ENCODE measurements at places on chromosomes 5 and 9.

DNA sequence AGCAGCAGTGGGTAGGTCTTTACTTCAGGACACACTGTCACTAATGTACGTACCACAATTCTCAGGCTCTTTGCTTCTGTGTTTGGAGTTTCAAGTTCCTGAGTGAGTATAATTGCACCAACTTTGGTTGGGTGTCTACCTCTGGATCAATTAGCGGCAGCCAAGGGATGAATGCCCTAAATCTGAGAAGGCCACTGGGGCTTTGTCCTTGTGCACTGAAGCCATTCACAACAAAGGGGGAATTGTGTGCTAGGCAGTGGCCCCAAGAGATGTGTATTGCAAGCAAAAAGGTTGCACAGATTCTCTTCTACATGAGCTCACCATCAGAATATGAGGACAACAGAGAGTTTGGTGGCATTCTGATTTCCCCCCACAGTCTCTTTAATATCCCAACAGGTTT lies 3.9 kb upstream of the PHF24 start:
- no peak for DNase-seq

- DNase-seq = no peak
Measured at GRCh38 chr5:159198063-159199036, 11.0 kb downstream of the RNF145 start.

DNA sequence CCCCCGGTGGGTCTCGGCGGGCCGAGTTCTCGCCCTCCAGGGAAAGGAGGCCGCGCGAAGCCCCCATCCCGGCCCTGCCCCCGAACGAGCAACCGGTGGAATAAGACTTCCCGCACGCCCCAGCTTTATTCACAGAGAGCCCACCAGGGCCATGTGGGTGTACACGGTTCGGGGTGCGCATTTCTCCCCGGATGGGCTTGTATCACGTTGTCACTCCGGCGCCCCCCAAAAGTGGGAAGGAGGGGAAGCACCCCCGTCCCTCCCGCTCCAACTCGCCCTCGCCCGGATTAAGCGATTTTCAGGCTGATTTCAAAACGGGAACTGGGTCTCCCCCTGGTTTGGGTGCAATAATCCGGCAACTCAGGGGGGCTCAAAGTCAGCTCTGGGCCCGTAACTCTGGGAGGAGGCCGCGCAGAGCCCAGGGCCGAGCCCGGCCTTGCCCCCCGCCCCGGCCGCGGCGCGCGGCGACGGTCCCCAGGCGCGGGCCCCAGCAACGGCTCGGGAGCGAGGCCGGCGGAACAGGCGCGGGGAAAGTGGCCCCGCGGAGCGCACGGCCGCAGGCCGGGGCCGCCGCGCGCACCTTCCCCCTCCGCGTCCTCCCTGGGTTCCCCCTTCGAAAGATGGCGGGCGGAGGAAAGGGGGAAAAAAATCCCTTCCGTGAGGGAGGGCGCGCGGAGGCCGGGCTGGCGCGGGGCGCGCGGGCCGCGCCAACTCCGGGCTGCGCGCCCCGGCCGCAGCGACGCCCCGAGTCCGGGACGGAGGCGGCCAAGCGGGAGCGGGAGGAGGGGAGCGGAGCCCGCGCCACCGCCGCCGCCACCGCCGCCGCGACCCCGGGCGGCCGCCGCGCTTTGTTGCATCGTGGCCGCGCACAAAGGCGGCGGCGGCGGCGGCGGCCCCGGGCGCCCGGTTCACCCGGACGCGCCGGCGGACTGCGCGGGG lies 644 bp downstream of the BRD3 start:
- DNase-seq = no peak

GRCh38 chr9:28255174-28255573 lies 681.9 kb upstream of the C9orf72 start:
- DNase-seq = no peak

DNA sequence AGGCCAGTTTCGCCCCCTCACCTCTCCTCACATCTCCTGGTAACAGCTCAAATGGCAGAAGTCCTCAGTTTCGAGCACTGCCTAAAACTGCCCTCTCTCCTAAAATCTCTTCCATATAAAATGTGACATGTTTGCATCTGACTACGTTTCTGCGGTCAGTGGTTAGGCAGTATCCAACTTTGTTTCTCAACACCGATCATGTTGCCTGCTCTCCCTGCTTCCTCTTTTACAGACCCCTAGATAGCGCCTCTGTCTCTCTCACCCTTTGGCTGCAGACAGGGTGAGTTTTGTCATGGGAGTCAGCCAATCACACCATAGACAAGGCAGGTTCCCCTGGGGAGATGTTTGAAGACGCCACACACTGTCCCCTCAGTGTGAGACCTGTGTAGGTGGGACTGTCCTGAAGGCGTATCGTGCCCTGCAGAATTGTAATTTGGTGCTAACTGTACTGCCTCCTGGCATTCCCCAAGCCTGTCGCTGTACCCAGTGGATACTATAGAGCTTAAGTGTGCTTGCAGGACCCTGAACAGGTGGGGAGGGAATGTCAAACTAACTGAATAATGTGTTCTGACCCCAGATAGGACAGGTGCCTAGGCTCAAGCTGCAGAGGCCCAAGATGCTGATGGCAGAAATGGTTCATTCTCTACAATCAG lies 1.1 kb downstream of the HEXB start:
- DNase-seq = no peak

DNA sequence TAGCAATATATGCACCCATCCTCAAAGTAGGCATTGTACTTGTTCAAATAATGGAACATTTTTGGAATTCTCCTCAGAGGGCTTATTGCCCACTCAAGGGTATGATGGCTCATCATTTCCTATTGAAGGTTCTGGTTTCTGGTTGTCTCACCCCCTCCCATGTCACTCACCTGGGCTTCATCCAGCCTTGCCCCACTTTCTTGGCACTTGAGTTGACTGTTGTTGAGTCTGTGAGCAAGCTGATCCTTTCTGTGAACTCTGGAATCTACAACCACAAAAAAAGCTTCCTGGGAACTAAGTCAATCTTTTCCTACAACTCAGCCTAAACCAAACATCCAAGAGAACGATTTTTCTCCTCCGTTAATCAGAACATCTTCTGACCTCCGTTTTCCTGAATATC lies 73.9 kb upstream of the ANKH start:
- no peak for DNase-seq

GRCh38 chr5:96595300-96596090 lies 66.7 kb upstream of the CAST start:
- no peak for DNase-seq

- DNase-seq = no peak
Measured at GRCh38 chr5:121862801-121863200, 11.1 kb downstream of the FTMT start.

DNA sequence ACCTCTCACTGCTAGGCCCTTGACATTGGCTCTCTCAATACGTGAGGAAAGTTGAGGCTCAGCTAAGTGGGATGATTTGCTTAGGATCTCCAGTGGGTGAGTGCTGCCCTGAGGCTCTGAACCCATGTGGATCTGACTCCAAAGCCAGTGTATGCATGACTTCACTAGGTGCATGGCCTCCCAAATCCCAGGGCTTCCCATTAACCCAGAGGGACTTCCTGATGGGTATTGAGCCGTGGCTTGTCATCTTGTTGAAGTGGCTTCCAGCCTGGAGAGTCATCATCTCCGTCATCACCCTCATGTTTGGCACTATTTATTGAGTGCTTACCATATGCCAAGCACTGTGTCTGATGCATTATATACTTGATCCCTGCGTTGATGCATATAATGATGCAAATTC lies 37.3 kb upstream of the TEX48 start:
- DNase-seq = no peak

DNA sequence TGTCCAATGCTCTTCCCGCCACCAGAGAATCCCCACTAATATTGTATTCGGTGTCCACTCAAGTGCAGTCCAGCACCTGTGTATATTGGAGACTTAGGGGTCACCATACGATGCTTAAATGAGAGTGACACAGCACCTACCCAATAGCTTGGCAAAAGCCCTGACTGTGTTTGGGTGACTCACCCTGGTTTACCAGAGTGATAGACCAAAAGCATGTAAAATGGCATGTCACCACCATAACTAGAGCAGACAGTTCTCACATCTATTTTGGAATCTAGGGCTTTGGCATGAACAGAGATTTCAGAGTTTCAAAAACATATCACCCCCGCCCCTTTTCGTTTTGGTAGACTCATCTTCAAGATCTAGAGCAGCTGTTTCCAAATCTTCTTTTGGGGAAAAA lies 217.3 kb upstream of the RASEF start:
- DNase-seq = no peak

DNA sequence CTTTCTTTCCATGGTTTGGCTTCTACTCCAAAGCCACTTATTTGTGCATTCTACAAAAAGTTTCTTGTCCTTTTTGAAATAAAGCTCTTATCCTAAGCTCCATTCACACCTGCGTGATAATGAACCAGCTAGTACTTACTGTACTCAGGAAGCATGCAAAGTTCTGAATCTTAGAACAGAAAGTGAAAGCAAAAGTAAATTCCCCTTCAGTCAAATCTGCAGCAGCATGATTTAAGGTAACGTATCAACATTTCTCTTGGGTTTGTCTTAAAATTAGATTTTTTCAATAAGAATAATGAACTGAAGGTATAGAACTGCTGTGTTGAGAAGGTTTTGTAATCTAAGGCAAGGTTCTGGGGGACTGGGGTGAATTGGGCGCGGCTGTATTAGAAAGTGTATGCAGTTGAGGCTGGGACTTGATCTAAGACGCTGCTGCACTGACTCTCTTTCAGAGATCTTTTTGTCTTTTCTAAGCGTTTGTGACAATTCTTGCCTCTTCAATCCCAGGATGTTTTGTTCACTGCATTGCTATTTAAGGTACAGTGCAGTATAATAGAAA lies at the start of gene ERAP2:
ERAP2 (plus strand) TSS at position 209 of the 559 bp plus-strand sequence. CDS start 3,186 bp downstream, outside the sequence.
- DNase-seq = no peak

GRCh38 chr5:62190931-62191330 lies 115.1 kb upstream of the KIF2A start:
- no peak for DNase-seq
